ENCODE measurements at places on chromosomes 3 and 15.

DNA sequence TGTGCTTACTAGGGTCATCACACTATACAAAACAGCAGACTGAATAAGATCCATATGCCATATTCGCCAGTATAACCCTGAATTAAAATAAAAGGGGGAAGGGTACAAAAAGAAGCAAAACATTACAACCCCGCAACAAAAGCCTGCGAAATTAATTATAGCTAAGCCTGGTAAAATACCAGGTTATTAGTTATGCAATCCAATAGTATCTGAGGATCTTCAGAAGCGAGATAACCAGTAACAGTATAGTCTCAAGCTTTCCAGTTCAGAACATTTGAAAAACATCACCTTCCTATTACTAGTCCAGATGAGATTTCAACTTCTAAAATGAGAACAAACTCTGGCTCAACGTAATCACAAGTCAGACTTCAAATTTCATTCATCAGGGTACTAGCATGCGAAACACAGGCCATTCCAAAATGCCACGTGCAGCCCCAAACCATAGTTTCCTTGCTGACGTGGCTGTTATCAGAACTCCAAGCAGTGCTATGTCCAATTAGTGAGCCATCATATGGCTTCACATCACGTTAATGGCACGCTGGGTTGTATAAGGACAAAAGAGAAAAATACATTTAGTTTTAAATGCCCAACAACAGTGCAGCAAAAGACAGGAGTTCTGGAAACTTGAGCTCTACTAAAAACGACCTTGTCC, 1.1 kb downstream of the SSR3 start:
- DNase-seq, result no peak

- DNase-seq, result no peak
These were observed 401.3 kb upstream of the CFAP20DC start for GRCh38 chr3:59450946-59451763.

DNA sequence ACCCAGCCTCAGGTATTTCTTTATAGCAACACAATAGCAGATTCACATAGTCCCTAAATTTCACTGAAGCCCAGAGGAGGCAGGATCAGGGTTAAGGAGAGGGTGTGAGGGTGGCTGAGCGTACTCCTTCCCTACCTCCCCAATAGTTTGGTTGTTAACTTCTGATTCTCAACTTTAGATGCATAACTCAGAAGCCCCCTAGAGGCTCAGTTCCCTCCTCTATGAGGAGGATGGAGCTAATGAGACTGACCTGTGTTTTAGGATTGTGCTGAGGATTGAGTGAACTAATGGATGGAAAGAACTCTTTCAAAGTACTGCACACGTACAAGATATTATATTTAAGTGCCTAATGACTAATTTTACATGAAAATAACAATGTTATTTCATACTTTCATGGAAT, 249.3 kb upstream of the SOX14 start:
- no peak for DNase-seq

DNA sequence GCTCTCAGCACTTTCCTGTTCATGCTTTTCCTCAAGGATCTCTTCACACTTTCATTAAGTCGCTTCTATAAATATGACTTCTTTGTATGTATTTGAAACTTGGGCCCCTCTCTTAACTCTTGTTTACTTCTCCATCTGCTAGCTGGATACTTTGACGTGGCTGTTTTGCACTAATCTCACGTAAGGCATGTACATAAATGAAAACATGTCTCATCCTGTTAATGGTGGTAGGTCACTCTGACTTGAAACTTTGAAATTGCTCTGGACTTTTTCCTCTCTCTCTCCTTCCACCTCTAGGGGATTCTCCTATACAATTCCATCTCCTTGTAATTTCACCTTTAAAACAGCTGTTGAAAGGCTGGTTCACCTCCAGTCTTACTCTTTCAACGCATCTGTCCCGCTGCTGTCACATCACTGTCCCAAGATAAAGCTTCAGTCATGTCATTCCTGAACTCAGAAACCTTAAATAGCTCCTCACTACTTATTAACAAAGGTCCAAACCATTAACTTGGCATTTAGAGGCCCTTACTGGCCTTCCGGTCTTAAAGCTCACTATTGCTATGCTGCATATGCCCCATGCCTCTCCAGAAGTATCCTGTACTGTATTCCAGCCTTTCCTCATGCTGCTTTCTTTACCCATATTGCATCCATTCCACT, 1.2 kb downstream of the BLOC1S6 start:
- no peak for DNase-seq

- no peak for DNase-seq
These were observed 417.6 kb upstream of the SUCLG2 start for GRCh38 chr3:68072062-68072461.

DNA sequence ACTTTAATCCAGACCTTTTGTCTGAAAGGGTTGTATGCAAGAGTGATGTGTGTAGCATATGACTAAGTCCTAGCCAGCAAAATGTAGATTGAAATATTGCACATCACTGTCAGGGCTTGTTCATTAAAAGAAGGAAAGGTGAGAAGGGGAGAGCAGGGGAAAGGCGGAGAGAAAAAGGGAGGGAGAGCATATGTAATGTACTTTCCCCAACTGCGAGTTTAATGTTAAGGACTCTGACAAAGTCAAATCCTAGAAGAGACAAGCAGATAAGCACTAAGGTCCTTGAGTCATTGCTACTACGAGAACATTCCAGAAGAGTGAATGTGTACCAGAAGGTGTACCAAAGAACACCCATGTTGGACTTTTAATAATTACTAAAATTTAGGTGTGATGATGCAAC, 1336.7 kb downstream of the NSUN3 start:
- DNase-seq, result no peak

- DNase-seq, result no peak
These were observed 587 bp downstream of the NPHP3 start for GRCh38 chr3:132721479-132722164.

- no peak for DNase-seq
These were observed 7.8 kb downstream of the ATP2C1 start for GRCh38 chr3:130901463-130902204.

DNA sequence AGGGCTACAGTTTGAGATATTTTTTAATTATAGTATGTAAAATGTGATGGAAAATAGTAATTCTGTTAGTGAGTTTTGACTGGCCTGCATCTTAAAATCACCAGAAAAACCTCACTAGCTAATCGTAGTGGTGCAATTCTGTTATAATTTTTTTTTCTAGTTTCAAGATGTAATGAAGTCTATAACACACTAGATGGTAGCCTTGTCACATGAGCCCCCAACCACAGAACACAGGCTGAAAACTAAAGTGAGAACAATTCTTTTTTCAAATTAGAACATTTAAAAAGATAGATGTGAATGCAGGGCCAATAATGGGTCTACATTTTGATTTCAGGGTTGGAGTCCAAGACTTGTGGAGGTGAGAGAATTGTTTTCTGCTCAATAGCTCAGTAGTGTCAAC, 83.3 kb upstream of the KCNH8 start:
- DNase-seq, result no peak

DNA sequence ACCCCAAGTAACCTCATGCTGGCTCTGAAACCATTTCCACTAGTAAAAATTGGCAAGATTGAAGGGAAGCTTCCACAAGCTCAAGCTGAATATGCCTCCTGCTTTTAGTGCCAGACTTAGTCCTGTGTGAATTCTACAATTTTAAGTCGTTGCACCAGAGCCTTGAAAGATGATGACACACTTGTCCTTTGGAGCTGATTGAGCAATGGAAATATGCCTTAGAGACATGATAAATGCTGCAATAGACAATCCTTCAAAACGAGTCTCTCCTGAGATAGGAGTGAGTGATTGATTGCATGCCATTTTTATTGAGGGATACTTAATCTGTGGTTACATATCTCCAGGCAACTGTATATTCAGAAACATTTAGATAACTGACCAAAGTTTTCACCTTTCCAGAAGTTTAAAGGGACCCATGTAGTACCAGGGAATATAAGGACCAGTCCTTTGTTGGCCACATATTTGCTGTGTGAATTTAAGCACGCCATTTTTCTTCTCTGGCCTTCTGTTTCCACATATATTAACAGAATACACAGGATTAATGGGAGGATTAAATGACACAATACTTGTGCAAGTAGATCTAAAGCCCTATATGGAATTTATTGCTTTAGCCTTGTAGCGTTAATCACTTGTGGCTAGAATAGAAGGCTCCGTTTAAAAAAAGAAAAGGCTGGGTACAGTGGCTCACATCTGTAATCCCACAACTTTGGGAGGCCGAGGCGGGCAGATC, 65.1 kb downstream of the PPARG start:
- no peak for DNase-seq

DNA sequence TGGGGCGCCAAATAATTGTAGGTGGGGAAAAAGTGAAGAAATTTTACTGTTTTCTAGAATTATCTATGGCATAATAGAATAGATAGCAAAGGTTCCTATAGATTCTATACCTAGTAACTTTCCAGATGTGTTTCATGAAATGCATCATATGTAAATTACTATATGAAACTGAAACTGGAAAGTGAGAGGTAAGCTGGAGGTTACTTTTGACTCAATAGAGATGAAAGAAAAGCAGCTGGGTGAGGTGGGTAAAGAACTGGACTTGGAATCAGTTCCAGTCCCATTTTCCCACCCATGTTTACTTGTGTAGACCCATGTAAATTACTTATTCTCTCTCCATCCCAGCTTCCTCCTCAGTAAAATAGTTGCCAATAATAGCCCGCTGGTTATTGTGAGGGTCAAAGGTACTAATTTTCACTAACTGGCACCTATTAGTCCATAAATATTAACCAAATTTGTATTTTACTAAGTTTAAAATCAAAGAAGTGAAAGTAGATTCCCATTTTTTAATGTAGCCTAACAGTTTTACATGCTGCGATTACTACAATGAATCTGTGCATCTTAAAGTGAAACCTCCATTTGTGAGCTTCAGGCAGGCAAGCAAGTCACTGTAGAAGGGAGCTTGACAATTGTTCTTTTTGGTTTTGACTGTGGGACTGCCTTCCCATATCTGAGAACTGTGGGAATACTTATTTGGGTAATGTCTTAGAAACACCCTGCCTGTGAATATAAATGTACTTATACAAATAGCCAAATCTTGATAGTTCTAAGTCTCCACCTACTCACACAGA, 312.1 kb downstream of the SLC9A9 start:
- DNase-seq, result no peak

GRCh38 chr15:90774731-90775514, 57.8 kb downstream of the BLM start:
- DNase-seq, result no peak

GRCh38 chr3:151724576-151725562, 8.9 kb upstream of the AADACL2 start:
- no peak for DNase-seq

DNA sequence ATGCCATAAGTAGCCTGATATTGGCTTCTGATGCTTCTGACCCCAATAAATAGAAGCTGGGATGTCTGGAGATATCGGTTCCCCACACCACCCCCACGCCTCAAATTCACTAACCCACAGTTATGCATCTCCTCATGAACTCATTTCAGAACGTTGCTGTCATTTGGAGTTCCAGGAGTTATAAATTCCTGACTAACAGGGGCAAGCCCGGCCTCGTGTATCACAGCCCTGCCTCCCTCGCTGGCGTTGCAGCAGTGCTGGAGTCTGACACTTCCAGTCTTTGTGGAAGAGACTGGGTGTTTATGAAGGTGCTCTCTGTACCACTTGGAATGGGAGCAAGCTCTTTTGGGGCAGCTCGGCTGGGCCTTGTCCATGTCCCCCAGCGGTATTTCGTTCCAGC, 101.0 kb downstream of the ANP32A start:
- no peak for DNase-seq

GRCh38 chr3:51375571-51375970, 9.5 kb upstream of the MANF start:
- DNase-seq, result no peak

DNA sequence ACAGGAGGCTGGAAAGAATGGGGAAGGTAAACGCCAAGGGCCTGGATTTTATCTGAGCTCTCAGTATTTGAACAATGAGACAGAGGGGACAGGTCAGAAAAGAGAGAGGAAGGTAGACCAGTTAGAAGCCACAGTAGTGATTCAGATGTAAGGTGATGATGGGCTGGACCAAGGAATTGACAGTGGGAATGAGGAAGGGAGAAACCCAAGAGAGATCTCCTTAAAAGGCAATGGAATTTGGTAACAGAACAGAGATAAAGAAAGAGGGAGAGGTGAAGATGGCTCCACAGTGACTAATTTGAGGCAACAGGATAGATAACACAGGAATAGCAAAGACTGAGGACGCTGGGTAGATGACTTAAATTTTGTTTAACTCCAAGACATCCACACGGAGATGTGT, 11.4 kb upstream of the HEG1 start:
- DNase-seq, result no peak

DNA sequence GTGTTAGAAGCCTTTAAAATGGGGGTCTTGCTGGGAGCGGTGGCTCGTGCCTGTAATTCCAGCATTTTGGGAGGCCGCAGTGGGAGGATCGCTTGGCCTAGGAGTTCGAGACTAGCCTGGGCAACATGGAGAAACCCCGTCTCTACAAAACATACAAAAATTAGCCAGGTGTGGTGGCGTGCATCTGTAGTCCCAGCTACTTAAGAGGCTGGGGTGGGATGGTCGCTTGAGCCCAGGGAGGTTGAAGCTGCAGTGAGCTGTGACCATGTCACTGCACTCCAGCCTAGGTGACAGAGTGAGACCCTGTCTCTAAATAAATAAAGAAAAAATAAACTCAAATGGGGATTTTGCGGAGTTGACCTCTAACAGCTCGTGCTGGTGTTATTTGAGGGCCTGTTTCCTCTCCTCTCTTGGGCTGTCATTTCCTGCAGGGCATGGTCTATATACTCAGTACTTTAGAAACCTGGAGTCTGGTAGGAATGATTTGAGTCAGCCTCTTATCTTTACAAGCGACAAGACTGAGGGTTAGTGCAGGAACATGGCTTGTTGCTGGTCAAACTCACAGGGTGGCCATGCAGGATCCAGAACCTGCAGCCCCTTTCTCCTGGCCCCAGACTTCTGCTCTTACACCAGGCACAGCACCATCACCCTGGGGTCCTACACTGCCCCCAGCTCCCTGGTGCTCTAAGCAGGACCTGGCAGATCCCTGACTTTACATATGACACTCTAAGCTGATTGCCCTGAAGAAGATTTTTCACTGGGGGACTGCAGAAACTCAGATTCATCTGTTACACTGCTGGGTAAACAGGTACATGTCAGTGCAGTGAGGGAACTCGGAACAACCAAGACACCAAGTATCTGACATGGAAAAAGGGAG, 15.1 kb downstream of the EHD4 start:
- DNase-seq, result no peak

GRCh38 chr15:100544338-100544841, 15.6 kb upstream of the CERS3 start:
- no peak for DNase-seq

GRCh38 chr3:135771760-135772159, 193.8 kb upstream of the PPP2R3A start:
- no peak for DNase-seq

GRCh38 chr3:179450261-179450701, 989 bp downstream of the GNB4 start:
- DNase-seq, result no peak
